ENCODE measurements at places on chromosomes 12 and 14.

- DNase-seq = no peak
Measured at GRCh38 chr14:92460541-92460915, 53.1 kb upstream of the RIN3 start.

- no peak for DNase-seq
Measured at GRCh38 chr12:86721713-86722397, 465.7 kb upstream of the MGAT4C start.

- peak; percentile 7 for DNase-seq
Measured at GRCh38 chr14:75126121-75126544, 715 bp downstream of the NEK9 start.

DNA sequence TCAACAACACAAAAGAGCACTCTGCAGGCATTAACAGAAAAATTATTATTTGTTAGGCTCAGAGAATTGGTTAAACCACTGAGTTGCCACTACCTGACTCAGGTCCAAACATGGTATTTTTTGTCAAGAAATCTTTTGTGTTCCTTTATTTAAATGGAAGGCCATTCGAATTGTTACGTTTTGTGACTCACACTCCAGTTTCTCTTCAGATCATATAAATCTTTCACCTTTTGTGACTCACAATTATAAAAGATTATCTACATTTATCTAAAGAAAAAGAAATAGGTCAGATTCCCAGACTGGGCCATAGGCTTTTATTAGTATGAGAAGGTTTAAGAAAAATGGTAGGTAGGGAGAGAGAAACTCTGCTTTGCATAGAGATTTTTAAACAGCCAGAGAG, 669.8 kb downstream of the GALC start:
- no peak for DNase-seq

- no peak for DNase-seq
Measured at GRCh38 chr14:55267820-55268219, 3.4 kb upstream of the FBXO34 start.
